ENCODE measurements at places on chromosomes 13 and 19.

DNA sequence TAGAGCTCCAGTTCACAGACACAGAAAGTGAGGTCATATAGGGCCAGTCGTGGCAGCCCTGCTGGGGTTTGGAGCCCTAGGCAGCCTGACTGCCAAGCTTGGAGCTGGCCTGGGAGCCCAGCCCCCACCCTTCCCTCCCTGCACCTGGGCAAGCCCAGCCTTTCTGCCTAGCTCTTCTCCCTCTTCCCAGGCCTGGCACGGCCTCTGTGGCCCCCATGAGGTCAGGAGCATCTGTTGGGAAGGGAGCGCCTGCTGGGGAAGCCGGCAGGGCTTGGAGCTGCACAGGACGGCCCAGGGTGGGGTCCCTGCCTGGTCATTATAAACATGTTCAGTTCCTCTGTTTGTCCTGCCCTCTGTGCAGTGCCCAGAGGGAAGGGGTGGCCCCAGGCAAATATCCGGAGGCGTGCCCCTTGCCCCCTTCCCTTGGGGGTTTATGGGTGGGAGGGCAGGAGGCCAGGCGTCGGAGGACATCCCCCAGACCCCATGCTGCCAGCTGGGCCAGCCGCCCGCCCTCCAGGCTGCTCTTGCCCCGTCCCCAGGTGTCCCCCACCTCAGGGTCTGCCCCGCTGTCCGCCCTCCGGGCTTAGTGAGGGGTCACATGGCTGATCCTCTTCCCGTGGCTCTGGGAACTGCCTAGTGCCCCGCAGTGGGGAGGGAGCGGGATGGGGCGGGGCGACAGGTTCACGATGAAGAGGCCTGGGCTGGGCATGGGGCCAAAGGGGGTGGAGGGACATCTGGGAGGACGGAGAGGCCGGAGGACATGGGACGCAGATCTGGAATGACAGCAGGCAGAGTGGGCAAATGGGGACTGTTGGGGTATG lies 30.0 kb upstream of the NCCRP1 start:
- DNase-seq: no peak

DNA sequence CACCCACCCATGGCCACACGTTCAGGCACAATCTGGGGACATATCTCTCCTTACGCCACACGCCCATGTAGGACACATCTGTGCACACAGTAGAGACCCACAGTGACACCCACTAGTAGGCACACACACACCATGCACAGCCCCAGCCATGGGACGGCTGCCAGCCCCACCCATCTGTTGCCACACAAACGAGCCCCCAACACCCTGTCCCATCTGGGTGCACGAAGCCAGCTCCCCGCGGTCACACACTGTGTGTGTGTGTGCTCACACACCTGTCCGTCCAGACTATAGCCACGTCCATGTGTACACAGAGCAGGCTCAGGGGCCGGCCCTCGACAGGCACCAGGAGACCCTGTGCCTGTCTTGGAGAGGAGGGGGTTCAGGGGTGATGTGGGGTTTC lies 10.6 kb downstream of the ERFL start:
- DNase-seq: no peak

DNA sequence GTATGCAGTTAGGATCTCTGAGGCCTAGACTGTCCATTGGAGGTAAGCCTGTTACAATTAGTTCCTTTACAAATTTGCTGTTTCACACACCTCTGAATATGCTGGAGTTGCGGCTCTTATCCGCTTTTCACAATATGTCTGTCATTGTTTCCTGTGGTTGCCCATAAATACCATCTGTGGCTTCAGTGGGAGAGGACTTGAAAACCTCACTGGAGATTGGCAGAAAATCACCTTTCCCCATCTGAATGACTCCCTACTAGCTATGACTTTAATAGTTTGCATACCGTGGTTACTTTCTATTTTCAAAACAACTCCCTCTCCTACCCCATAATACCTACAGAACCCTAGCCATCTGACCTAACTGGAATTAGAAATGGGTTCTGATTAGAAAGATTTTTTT lies 454.3 kb downstream of the PCDH17 start:
- DNase-seq: no peak

GRCh38 chr13:112845511-112846144 lies 123.4 kb upstream of the MCF2L start:
- DNase-seq: no peak

DNA sequence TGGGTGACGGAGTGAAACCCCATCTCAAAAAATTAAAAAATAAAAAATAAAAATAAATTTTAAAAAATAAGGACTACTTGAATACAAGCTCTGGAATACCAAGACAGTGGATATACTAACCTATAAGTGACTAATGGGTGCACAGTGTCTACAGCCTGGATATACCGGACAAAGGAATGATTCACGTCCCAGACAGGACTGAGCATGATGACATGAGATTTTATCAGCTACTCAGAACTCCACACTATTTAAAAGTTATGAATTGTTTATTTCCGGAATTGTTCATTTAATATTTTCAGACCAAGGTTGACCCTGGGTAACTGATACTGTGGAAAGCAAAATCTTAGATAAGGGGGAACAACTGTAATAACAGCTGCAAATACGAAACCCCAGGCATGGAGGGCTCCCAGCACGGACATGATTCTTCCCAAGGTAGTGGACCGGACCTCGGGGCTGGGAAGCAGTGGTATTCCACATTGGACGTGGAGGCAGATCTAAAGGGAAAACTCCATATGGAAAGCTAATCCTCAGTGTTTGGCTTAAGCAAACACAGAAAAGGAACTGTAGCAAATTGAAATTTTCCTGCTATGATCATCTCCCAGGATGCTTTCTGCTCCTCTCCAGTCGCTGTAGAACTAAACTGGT lies 102.6 kb upstream of the TSHZ3 start:
- no peak for DNase-seq

- no peak for DNase-seq
Observed at GRCh38 chr13:30565658-30566057, 52.1 kb upstream of the USPL1 start.

- DNase-seq: no peak
Observed at GRCh38 chr13:23851106-23851505, 38.1 kb downstream of the MIPEP start.

- DNase-seq: peak; percentile 67
Observed at GRCh38 chr19:12639901-12640613, 26.5 kb downstream of the MAN2B1 start.

- DNase-seq: no peak
Observed at GRCh38 chr13:98022210-98022609, 68.7 kb downstream of the IPO5 start.

DNA sequence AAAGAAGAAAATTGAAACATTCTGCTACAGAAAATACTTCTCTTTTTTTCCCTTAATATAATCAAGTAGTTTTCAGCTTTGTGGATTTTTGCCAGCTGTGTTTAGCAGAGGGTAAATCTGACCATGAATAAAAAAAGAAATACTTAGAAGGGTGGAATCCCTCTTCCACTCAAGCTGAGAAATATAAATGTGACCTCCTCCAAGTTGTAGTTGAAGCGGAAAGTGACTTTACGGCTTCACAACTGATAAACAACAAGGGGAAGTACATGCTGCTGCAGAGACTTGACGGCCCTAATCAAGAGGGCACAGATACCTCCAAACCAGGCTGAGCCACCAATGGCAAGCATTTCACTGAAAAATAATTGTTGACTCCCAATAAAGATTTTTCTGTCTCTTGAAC lies 785.0 kb downstream of the SLITRK5 start:
- DNase-seq: no peak

GRCh38 chr13:113901642-113902041 lies 37.8 kb upstream of the GAS6 start:
- DNase-seq: no peak

GRCh38 chr13:44351505-44351854 lies 22.1 kb upstream of the SERP2 start:
- DNase-seq: no peak
